ENCODE measurements at places on chromosomes 1 and 21.

DNA sequence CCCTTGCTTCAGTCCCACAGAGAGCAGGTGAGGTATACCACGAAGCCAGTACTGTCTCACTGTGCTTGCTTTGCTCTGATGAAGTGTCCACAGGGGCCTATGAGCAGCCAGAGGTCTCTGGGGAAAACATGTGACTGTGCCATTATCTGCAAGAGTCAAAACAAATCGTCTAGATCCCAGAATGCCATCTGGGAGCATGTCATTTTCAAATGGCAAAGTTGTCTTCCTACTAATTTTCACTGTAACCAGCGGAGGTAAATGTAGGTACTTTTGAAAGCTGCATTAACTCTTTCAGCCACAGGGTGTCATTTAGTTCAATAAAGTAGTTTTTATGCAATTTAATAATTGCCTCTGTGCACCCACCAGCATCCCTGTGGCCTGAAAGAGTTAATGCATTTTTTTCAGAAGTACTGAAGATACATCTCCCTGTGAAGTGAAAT, 173.6 kb upstream of the SGIP1 start:
- DNase-seq = no peak

GRCh38 chr1:58248072-58248471, 298.5 kb downstream of the OMA1 start:
- DNase-seq = no peak

DNA sequence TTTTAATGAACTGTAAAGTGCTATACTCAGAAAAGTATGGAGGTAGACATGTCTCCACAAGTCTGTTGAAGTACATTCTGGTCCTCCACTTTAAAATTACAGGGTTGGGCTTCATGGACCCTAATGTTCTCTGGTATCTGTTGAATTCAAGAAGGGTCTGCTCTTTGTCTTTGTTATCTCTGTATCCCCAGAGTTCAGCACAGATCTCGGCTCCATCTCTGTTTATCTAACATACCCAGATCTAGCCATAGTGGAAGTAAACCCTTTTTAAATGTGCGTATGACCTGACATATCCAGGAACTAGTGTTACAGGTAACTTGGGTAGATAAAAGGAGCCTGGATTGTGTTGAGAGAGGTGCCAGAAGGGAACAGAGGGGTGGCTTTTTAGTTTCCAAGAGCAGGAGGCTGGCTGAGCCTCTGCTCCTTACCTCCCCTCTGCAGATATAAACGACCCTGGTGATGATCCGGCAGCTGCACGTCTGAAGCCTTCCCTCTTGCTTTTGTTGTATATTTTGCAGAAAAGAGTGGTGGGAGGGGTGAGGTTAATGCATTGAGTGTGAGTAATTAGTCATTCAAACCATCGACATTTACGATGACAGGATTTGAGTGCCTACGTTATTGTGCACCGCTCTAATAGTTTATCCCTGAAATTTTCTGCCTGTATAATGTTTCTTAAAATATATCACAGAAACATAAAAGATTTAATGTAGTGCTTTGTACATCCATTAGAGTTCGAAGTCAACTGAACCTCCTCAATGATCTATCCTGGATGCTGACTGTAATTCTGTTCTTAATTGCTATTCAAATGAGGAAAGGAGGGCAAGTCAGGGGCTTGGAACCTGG, 30.8 kb downstream of the ELAVL4 start:
- no peak for DNase-seq

DNA sequence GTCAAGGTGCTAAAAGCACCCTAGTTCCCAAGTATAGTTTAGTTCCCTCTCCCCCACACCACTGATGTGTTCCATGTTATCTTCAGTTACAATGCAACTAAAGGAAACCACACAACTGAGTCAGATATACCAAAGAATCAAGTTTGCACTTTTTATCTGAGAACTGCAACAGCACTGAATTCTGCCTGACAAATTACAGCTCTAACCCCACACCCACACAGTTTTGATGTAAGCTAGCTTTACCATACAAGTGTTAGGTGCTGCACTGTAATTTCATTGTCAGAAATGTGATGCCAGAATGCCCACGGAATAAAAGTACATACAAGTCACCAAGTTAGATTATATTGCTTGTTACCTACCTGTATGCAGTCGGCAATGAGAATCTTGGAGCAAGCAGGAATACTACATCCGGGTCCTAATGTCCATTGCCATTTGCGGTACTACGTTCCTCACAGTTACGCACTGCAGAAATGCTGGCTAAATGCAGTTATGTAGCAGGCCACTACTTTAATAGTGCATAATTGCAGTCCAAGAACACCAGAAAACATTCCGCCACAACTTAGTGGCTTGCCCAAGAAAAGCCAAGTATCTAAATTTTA, 12.1 kb downstream of the SFPQ start:
- DNase-seq = no peak

GRCh38 chr1:24190983-24191461, 3.9 kb upstream of the IFNLR1 start:
- DNase-seq = no peak

GRCh38 chr21:45313682-45314081, 26.0 kb upstream of the POFUT2 start:
- no peak for DNase-seq

GRCh38 chr1:99180915-99181314, 83.4 kb upstream of the PLPPR4 start:
- DNase-seq = no peak

- DNase-seq = no peak
These were observed 193.2 kb downstream of the KAZN start for GRCh38 chr1:14791654-14792053.

GRCh38 chr1:54857746-54858561, 29.0 kb downstream of the DHCR24 start:
- DNase-seq = no peak

Data from stimulated activated CD8-positive, alpha-beta memory T cell treated with anti-CD3 and anti-CD28 coated beads, Interleukin-4, amount 100 ng/mL, for 4 hours (primary cell).